ENCODE measurements at places on chromosomes 1 and 21. TPM values are rescaled to one million over a fixed set of nuclear protein-coding genes. Genes with fewer than 3 reads are reported as not detected.

DNA sequence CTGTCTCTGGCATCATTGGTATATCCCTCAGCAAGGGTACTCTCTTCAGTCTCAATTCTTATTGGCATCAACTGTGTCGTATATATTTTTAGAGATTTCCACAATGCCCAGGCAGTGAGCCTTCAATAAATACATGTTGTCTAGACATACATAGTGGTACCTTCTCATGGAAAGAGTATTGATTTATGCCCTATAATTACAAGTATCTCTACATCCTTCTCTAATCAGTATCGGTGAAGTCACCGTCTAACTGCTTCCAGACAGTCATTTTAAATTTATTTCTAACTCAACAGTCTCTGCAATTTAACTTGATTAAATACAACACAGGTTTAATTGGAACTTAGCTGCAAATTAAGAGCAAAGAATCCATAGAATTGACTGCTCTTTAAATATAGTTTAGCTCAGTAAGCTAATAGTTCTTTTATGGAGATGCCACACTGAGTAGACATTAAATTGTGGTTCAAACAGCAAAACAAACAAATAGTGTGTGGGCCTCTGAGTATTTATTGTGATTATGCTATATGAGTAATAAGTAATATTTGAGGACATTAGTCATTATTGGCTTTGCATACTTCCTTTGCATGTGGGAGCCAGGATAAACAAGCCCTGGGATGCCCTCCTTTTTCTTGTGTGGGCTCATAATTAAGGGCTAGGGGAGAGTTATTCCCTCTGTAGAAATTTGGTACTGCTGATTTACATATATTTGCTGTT is 126.9 kb upstream of the DUSP10 start:
- ATAC-seq: no peak

- ATAC-seq: peak; percentile 86
Measured at GRCh38 chr21:34042735-34043134, 30.6 kb upstream of the MRPS6 start.

- no peak for ATAC-seq
Measured at GRCh38 chr1:162087111-162087510, 17.6 kb downstream of the NOS1AP start.

- no peak for ATAC-seq
Measured at GRCh38 chr1:34668063-34668462, 86.8 kb upstream of the GJB5 start.

- peak; percentile 82 for ATAC-seq
Measured at GRCh38 chr1:77281491-77282186, at the start of gene AK5. Gene AK5, plus strand, starts transcription at chr1:77282019. Its CDS starts 295 bp downstream, at chr1:77282314.

GRCh38 chr1:32179443-32180185 is at the start of gene TXLNA:
Gene TXLNA, plus strand, starts transcription at chr1:32179675. Its CDS starts 671 bp downstream, at chr1:32180346.
- ATAC-seq: peak; percentile 90

- no peak for ATAC-seq
Measured at GRCh38 chr1:30200161-30200560, 523.2 kb downstream of the MATN1 start.

The PGLYRP4 gene
- total RNA-seq: 0.26 TPM

The DNAJC28 gene
- total RNA-seq: 0.54 TPM

The LY9 gene
- total RNA-seq: 1.9 TPM

Data from activated T-helper 17 cell treated with anti-CD3 and anti-CD28 coated beads, Interleukin-2, amount 50 U/mL, for 72 hours (primary cell).